Activated naive CD4-positive, alpha-beta T cell treated with anti-CD3 and anti-CD28 coated beads for 36 hours (primary cell): ENCODE measurements at places on chromosomes 7 and 10. TPM values are rescaled to one million over a fixed set of nuclear protein-coding genes. Genes with fewer than 3 reads are reported as not detected.

DNA sequence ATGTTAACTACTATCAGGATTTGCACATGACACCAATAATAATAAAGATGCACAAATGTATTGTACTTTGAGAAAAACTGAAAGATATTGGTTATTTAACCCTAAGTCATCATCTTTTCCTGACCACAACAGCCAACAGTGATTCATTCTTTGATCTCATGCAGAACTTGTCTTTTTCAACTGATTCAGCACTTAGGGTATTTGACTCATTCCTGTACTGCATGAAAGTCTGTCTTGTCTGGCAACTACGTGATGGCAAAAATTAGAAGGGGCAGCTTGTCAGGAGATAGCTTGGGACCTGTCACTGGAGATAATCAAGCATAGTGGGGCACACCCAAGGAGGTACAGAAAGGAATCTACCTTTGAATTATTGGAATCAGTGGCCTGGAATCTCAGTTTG lies 77.8 kb upstream of the LRRC17 start:
- DNase-seq = peak; percentile 26

- no peak for DNase-seq
Observed at GRCh38 chr10:62017491-62017870, 116.0 kb downstream of the ARID5B start.

The DPP6 gene
- not detected for total RNA-seq

DNA sequence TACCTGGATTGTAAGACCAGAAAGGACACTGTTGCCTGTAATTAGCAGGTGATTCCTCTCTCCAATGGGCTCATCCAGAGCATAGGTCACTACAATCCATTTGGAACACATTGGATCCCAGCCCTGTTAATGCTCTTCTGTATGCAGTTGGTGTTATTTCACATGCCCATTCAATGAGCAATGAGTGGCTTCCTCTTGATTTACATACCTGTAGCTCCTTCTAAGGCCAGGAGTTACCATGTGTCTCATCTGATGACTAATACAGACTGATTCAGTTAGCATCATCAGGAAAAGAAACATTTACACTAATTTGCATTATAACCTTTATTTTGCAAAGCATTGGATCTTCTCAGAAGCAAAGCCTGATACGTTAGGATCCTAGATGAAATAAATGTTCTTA lies 83.1 kb upstream of the NPVF start:
- no peak for DNase-seq

DNA sequence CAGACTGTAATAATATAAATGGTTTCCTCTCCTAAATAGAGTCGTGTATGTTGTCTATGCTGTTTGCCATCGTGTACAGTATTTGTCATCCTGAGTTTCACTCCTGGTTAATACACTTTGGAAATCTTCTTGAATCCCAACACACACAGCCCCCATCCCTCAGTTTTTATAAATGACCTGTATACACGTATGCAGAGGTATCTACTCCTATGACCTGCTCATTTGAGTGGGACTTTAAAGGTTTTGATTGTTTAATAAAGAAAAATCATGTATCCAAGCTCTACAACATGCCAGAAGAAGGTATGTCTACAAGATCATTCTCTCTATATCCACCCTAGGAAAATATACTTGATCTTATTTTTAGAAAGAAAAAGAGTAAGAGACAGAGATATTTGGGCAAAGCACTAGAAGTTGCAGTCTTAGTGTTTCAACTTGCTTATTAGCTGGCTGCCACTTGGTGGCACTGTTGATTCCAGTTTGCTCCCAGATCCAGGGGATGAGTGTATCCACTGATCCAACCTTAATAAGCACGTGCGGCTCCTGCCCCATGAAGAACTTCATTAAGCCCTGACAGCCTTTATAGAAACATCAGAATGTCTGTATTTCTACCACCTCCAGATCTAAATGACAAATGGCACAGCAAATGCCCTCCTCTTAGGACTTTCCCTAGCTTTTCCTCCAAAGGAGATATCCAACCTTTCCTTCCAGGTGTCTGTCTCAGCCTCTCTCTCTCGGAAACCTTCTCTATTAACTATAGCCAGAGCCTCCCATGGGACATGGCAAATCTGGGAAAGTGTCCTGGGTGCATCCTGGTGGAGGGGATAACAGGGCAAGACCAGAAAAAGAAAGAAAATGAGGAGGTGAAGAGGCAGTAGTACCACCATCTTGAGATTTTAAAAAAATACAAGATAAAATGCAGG lies 181.6 kb upstream of the NEBL start:
- DNase-seq = peak; percentile 54

DNA sequence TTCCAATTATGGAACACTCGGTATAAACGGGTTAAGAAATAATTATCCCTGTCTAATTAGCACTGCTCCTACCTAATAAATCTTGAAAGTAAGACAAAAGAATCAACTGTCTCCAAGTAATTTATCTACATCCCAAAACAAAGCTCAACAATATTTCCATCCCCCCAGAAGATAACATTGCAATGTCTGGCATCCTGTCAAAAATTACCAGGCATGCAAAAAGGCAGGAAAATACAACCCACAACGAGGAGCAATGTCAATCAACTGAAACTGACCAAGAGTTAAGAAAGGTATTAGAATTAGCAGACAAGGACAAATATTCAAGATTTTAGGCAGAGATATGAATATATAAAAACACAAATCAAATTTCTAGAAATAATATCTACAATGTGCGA lies 84.5 kb upstream of the SVIL start:
- no peak for DNase-seq

DNA sequence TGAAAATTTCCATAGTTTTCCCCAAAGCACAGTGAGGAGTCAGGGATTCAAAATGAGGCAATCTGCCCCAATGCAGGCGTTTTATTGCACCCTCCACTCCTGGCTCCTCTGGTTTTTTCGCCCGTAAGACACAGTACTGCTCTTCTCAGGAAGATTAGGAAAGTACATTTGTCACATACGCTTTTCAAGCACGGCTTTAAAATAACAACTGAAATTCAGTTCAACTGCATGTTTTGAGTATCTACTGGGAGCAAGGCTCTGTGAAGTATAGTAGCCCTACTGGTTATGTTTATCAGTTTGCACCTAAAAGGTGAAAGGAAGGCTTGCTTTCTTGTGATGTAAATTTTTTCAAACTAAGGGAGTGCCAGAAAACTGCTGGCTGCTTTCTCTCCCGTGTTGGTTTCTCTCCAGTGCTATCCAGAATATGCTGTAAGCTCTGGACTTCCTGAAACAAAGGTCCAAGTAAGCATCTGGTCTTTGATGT lies 1.9 kb upstream of the SGMS1 start:
- no peak for DNase-seq
